ENCODE measurements at places on chromosomes 1 and 21.
A peak's percentile ranks its signal among the peaks of the same experiment; 100 is the strongest.

DNA sequence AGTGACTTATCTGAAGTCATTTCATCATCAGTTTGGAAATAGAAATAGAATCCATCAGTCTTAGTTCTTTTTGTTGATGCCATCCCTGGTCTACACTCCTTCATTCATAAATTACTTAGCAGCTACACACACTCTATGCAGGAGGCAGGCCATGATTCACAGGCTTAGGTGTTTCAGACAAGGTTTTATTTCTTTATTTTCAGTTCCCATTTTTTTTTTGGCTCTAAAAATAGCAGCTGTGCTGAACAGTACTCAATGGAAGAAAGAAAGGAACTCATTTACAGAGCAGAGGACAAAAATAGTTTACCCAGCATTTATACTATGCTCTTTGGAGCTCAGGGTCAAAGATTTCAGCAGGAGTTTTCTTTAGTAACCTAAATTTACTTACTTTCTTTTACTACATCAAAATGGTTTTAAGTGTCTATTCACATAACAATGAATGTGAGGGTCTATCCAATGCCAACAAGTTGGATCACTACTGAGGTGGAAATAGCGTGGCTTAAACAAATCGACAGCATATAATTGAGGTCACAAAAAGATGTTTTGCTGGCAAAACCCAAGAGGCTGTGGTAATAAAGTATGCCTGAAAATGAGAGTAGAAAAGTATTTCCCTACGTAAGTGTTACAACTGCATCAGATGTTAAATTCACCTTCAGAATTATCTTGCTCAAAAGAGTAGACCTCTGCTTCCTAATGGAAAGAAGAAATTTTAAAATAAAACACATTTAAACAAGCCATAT lies 7.7 kb downstream of the KRTAP19-8 start:
- DNase-seq: no peak

DNA sequence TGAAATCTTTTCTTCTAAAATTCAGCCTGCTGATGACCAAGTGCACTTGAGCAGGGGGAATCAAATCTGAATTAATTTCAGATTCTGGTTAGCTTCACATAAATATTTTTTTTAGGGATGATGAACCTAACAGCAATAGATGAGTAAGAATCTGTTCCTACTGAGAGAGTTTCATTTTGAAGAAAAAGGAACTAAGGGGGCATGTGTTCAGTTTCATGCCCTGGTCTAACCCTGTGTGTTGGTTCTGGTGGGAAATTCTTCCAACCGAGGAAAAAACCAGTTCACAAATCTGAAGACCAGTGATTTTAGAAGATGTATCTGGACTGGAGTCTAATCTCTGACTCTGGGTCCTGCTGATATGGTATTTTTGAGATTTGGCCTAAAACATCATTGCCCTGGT lies 13.7 kb downstream of the SELL start:
- DNase-seq: no peak

DNA sequence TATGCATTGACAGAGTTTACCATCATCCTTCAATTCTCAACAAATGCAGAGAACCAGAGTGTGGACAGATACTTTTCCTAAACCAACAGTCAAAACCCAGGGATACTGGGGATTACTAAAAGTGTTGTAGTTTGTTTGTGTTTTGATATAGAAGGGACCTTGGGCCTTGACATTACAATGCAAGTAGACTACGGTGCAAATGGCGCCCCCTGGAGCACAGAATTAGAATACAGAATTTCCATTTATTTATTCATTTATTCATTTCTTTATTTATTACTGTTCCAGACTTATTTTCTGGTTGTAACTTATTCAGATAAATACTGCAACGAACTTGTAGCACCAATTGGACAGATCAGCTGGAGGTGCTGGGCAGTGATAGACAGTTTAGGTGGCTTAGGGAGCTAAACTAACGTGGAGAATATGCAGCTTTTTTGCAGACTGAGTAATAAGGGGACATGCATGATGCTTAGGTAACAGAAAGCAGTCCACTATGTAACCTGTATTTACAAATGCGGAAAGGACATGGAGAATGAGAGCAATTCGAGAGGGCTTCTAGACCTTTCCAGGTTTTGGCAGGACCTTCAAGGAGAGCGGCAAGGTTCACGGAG lies 42.6 kb downstream of the KIRREL1 start:
- DNase-seq: no peak

- DNase-seq: no peak
Observed at GRCh38 chr1:234477386-234478151, 1.4 kb downstream of the TARBP1 start.

GRCh38 chr21:38843806-38844503 lies 38.2 kb downstream of the ETS2 start:
- peak; percentile 70 for DNase-seq
